SJSA1 (cell line): ENCODE measurements at places on chromosomes 1 and 21. TPM values are rescaled to one million over a fixed set of nuclear protein-coding genes. Genes with fewer than 3 reads are reported as not detected.

DNA sequence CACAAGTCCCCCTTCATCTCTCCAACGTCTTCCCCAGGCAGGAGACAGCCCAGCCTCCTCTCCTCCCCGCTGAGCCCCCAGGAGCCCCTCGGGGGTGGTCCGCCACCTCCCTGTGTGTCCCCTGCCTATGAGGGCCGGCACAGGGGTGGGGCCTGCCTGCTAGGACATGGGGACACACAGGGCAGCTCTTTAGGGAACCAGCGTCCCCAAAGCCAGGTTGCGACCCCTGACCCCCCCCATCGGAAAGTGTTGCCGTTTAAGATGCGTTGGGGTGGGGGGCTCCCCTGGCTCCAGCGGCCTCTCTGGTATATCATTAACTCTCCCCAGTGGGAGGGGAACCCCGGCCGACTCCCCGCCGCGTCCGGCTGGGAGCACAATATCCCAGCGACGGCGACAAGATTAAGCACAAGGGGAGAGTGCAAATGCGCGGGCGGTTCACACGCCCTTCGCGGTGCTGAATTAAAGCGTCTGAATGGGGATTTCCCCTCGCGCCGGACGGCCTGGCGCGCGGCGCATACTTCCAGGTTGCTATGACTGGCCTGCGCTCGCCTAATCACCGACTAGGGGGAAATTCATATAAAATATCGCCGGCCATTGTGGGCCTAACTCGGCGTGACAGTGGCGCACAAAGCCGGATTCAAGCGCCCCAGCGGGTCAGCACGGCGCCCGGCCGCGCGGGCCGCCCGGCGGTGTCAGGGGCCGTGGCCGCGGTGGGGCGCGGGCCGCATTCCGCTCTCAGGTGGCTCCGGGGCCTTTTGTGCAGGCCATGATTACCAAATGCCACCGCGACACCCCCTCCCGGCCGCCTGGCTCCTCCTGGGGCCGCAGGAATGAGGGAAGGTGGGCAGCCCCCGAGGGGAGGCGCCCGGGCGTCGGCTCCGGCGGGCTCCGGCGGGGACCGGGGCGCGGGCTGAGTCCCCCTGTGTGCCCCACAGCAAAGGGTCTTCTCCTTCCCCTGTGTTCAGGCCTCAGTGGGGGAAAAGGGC is 30.9 kb downstream of the WNT3A start:
- H3K27me3 ChIP-seq = peaks cover 19% of the 10 kb centered on the region
- DNase-seq = peak; percentile 36
- no peak overlapping the region for H3K27ac ChIP-seq
- H3K4me3 ChIP-seq = no peak overlapping the region

DNA sequence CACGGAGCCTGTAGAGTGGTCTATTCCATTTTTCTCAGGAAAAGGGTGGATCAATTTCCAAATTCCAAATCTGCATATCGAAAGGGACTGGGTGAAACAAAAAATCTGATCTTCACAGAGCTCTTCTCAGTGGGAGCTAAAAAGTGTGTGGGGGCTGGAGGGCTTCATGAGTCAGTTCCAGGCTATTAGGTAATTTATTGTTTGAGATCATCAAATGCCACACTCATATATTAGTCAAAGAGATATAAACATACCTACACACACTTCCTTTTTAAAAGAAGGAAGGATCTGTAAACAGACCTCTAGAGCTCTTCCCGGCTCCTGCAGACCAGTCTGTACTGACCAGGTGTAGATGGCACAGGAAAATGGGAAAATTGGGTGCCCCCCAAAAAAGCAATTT is 175.4 kb downstream of the ZBTB18 start:
- no peaks in the 10 kb centered on the region for H3K36me3 ChIP-seq
- no peak overlapping the region for H3K4me3 ChIP-seq
- H3K4me1 ChIP-seq = peaks cover 14% of the 10 kb centered on the region
- DNase-seq = peak; percentile 39

GRCh38 chr1:12630946-12631530 is 12.8 kb upstream of the AADACL4 start:
- H3K4me3 ChIP-seq = no peak overlapping the region
- no peaks in the 10 kb centered on the region for H3K27me3 ChIP-seq
- no peak overlapping the region for H3K27ac ChIP-seq
- H3K36me3 ChIP-seq = no peaks in the 10 kb centered on the region
- peaks cover 8% of the 10 kb centered on the region for H3K4me1 ChIP-seq

GRCh38 chr21:29245104-29245643 is 53.5 kb upstream of the BACH1 start:
- H3K36me3 ChIP-seq = no peaks in the 10 kb centered on the region
- no peaks in the 10 kb centered on the region for H3K4me1 ChIP-seq
- H3K4me3 ChIP-seq = no peak overlapping the region
- H3K27ac ChIP-seq = no peak overlapping the region
- DNase-seq = no peak

DNA sequence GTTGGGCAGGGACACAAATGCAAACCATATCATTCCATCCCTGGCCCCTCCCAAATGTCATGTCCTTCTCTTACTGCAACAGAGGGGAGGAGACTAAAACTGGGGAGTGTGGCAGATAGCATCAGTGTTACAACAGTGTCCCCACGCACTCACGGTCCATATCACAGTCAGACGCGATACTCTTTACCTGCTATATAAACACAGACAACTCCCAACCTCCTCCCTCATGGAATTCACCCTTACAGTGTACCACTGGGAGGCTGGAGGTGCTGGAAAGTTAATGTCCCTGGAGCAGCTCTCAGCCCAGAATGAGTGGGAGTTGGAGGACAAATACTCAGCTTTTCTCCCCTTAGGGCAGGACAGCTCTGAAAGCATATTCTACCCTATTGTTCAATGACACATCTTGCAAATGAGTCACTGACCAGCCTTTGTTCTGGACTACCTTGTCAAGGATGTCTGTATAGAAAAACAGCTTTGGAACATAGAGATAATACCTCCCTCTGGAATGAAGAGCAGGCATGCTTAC is 445.9 kb downstream of the SETD4 start:
- peak overlapping the region; percentile 27; the same call in 1 of the 2 replicates for H3K27ac ChIP-seq
- peaks cover 32% of the 10 kb centered on the region for H3K4me1 ChIP-seq
- H3K27me3 ChIP-seq = no peaks in the 10 kb centered on the region
- peak; percentile 54 for DNase-seq
- 0 out of 2 replicates have a peak, but pooled peaks cover 2% of the 10 kb centered on the region for H3K36me3 ChIP-seq

GRCh38 chr21:22575165-22575584 is 1577.0 kb downstream of the NCAM2 start:
- H3K27ac ChIP-seq = no peak overlapping the region
- H3K4me1 ChIP-seq = no peaks in the 10 kb centered on the region
- no peaks in the 10 kb centered on the region for H3K27me3 ChIP-seq
- no peak for DNase-seq

DNA sequence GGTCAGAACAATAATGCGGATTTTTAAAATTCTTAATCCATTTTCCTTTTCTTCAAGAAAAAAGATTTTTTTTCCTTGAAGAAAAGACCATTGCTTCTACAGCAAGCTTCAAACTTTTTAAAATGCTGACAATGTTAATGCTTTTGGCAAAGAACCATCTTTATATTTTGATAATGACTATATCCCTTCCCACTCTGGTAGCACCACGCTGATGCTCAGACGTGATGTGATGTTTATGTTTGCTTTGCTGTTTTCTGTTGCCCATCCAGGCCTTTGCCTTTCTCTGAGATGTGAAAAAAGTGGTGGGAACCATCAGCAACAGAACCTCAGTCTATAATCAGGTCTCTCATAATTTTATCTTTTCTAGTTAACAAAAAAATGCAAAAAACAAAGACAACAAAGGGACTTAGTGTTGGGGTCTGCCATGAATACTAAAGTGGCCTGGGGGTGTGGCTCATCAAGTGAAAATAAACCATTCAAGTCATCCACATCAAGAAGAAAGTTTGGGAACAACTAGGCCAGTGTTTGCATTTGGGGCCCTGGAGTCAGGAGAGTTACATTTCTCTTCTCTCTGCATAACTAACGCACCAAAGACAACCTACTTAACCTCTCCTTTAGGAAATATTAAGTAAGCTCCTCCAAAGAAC is 244.6 kb upstream of the DMRTA2 start:
- no peaks in the 10 kb centered on the region for H3K27me3 ChIP-seq
- no peak for DNase-seq
- no peaks in the 10 kb centered on the region for H3K36me3 ChIP-seq
- H3K27ac ChIP-seq = no peak overlapping the region
- no peak overlapping the region for H3K4me3 ChIP-seq
- H3K4me1 ChIP-seq = peaks cover 23% of the 10 kb centered on the region

DNA sequence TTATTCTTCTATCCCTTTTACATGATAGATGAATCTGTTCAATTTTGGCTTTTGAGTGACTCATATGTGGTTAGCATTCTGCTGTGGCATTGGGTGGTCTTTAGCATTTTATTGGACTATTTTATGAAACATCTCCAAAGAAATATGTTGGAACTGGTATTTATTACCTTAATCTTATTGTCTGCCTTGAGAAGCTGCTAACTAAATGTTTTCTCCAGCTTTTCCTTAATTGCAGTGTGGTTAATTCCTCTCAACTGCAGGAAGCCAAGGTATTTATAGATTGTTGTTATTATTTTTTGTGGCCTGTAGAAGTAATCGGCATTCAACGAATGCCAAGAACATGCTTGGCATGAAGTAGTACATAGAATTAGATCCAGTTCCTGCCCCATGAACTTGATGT is 64.1 kb downstream of the NOS1AP start:
- peaks cover 3% of the 10 kb centered on the region; the same call in 1 of the 2 replicates for H3K27me3 ChIP-seq
- H3K36me3 ChIP-seq = no peaks in the 10 kb centered on the region
- H3K4me1 ChIP-seq = peaks cover 22% of the 10 kb centered on the region
- DNase-seq = peak; percentile 48
- H3K4me3 ChIP-seq = no peak overlapping the region

The TIE1 gene
- total RNA-seq = 0.11 TPM in 1 of 2 replicates, not detected in the other

The BGLAP gene
- not detected in 2 replicates for total RNA-seq

The SPATA21 gene
- not detected in 2 replicates for total RNA-seq

The METTL13 gene
- total RNA-seq = 15.1 and 26.5 TPM in 2 replicates

The DNAJC8 gene
- total RNA-seq = 116 and 191 TPM in 2 replicates

The SERTAD4 gene
- 4.8 and 6.6 TPM in 2 replicates for total RNA-seq
